T47D (cell line): ENCODE measurements at places on chromosomes 5 and 9.

- DNase-seq, result no peak
These were observed 133.6 kb downstream of the NFIB start for GRCh38 chr9:14180093-14180959.

DNA sequence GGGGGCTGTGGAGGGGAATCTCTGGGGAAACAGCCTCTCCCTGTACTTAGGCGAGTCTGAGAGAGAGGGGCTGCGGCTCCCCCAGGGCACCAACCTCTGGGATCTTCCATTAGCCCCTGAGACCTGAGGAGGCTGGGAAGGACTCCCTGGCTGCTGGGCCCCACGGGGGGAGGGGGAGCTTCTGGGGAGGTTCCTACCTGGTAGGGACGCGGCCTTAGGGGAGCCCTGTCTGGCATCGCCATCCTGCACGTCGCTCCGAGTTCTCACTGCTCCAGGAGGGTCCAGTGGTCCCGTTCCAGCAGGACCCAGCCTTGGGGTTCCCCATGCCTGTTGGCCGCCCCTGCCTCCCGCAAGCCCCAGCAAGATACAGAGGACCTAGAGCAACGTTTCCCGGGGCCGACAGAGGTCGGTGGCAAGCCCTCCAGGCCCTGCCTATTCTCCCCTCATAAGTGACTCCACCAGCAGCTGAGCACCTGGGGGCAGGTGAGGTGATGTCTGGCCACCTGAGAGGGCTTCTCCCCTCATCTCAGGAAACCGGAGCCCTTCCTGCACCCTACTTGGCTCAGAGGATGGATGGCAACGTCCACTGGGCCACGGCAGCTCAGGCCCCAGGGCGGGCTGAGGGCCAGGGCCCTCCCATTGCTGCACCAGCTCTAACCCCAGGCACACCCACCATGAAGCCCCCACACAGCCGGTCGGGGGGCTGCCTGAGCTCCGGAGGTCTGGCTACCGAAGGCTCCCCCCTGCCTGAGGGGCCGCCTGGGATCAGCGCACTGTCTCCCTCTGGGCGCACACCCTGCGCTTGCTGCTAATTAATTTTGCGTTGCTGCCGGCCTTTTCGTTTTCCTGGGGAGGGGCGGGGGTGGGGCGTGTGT, 22.5 kb downstream of the TPPP start:
- DNase-seq, result no peak

GRCh38 chr9:112771359-112772214, 21.0 kb downstream of the SNX30 start:
- DNase-seq, result no peak

DNA sequence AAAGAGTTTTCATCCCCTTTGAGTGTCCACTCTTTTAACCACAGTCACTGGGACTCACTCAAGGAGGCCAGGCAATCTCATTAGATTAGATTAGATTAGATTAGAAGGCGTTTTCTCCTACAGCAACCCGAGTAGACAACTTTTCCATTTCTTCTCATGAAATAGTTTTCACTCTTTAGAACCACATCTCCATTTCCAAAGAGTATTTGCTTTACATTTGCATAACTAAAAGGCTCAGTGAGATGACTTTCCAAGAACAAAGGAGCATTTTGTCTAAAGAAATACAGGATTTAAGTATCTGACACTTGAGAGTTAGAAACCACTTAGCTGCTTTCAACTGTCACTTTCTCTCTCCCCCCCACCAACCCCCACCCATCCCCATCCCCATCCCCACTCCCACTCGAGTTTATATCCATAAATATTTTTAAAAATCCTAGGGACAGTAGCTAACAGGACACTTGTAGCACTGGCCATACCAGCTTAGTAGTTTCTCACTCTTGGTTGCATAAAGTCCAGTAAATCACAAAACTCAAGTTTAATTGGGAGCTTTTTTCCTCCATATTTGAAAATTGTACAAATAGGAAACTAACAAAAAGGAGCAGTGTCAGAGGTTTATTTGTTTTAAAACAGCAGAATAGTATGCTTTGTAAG, 2202.9 kb upstream of the WWC1 start:
- DNase-seq, result no peak

- DNase-seq, result no peak
These were observed 359.7 kb downstream of the TRIM32 start for GRCh38 chr9:117046666-117047327.

DNA sequence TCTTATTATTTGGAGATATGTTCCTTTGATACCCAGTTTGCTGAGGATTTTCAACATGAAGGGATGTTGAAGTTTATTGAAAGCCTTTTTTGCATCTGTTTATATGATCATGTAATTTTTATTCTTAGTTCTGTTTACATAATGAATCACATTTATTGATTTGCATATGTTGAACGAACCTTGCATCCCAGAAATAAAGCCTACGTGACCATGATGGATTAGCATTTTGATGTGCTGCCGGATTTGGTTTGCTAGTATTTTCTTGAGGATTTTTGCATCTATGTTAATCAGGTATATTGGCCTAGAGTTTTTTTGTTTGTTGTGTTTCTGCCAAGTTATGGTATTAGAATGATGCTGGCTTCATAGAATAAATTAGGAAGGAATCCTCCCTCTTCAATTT, 161.4 kb upstream of the ITGA1 start:
- DNase-seq, result no peak

- no peak for DNase-seq
These were observed 136.1 kb downstream of the PDE4D start for GRCh38 chr5:59757442-59757841.

GRCh38 chr9:20621471-20622329, 599 bp downstream of the MLLT3 start:
- DNase-seq, result no peak

GRCh38 chr9:114178756-114179450, 23.6 kb downstream of the COL27A1 start:
- no peak for DNase-seq

DNA sequence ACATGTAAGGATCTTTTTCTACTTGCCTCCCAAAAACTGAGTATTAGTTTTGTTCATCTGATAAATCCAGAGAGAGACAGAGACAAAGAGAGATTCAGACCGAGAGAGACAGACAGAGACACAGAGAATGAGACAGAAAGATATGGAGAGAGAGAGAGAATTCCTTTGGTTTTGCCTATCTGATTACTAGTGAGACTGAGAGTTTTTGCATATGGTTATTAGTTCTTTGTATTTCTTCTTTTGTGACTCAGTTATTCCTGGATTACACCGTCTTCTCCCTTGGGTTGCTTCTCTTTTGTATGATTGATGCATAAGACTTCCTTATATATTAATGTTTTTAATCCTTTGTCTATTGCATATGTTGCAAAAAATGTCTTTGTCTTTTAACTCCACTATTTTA, 91.2 kb upstream of the SPATA31C2 start:
- DNase-seq, result no peak

- no peak for DNase-seq
These were observed 42.6 kb downstream of the HMGCS1 start for GRCh38 chr5:43270645-43271044.

GRCh38 chr9:104278929-104279496, 184.9 kb downstream of the SMC2 start:
- no peak for DNase-seq

DNA sequence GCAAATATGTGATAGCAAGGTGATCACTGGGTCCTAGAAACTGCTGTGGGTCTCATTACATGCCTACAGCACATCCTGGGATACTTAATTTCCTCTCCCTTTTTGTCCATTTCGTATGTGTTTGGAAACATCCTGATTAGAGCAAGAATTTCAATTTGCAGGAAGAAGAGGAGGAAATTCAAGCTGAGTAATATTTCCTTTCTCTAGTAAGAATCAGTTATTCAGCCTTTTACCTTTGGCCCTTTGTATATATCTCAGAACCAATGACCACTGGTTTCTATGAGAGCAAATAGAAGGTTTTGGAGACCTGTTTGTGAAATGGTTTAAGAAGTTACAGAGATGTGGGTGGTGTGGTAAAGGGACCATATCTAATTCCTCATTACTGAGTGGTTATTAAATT, 171.6 kb downstream of the RMI1 start:
- no peak for DNase-seq

DNA sequence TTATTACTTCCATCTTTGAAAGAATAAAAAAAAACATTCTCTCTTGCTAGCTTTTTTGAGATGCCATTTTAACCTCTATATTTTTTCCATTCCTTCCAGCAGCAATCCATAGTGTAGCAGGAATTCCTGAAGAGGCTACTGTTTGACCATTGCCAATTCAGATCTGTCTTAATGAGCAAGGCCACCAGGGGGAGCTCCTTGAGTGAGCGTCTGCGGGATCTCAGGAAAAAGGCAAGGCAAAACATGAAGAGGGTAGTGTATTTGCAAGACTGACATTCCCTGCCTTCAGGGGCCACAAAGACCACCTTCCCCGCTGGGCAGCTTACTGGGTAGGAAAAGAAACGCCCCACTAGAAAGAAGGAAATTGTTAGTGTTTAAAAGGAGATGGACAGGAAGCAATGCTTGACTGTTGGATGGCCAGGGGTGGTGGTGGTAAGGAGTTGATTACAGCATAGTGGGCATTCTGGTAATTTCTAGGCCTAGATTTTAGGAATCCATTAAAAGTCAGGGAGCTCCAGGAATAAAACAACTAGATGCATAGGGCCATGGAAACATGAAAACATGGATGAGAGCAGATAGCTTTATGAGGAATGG, 206.6 kb upstream of the HAPLN1 start:
- DNase-seq, result peak; percentile 79

DNA sequence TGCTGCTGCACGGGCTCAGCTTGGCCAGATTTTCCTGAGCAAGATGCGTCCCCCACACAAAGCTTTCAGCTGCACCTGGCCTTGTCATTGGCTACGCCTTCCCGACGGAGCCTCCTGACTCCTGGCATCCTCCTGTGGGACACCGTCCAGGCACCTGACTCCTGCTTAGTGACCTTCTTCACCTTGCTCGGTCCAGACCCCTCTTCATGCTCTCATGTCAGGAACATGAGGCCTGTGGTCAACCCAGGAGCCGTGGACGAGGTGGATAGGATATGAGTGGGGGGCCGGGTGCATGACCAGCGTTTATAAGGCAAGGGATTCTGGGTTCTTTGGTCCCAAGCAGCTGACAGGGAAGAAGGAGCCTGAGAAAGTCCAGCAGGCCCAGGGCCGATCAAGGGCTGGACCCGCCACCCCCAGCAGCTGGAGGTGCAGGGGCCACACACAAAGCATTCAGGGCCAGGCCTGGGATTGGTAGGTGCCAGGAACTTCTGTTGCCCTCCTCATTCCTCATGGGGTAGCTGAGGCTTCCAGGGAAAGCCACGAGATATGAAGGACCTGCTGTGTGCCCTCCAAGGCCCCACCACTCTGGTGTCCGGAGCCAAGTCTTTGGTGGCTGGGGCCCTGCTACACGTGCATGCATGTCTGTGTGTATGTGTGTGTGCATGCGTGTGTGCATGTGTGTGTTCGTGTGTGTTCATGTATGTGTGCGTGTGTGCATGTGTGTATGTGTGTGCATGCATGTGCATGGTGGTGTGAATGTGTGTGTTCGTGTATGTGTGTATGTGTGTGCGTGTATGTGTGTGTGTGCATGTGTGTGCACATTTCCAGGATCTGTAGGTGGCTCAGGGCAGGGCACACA, 34.9 kb downstream of the SLC6A3 start:
- no peak for DNase-seq

DNA sequence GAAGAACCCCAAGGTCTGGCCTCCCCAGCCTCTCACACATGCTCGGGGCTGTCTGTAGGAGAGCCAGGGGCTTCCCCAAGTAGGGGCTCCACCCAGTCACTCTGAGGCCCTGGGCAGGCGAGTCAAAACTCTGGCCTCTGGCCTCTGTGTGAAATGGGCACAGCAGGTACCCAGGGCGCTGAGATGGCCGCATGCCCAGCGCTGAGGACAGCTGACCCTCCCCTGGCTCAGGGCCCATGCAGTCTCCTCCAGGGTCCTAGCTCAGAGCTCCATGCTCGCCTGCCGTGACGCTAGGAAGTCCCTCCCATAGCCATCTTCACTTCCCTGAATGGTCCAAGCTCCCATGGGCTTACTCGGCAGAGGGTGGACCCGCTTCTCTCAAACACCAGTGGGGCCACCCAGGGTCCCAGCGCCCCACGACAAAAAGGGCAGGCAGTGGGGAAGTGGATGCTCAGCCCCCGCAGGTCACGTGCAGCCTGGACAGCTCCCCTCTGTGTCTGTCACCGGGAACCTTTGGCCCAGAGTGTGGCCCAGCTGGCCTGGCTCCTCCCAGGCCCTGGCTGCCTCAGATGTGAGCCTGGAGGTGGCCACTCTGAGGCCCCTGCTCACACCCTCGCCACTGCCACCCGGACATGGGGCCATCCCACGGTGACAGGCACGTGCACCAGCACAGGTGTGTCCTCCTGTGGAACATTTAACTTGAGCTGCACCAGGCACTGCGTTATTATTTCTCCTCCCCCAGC, 12.2 kb upstream of the VAV2 start:
- no peak for DNase-seq
